ENCODE measurements at places on chromosomes 5 and 9.

DNA sequence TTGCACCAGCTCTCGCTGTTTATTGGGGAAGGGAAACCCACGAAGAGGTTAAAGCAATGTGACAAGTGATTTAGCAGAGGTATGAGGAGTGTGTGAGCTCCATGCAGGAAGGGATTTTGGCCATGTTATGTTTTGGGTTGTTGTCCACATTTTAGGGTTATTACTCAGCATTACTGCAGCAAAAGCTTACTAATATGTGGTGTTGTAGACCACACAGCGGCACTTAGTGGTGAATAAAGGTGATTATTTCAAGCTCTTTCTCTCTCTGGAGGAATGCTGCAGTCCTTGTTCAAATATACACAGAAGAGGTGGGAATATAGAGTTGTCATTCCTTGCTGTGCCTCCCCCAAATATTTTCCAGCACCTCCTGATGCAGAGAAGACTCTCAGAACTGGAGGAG, 29.7 kb upstream of the AKNA start:
- no peak for DNase-seq

DNA sequence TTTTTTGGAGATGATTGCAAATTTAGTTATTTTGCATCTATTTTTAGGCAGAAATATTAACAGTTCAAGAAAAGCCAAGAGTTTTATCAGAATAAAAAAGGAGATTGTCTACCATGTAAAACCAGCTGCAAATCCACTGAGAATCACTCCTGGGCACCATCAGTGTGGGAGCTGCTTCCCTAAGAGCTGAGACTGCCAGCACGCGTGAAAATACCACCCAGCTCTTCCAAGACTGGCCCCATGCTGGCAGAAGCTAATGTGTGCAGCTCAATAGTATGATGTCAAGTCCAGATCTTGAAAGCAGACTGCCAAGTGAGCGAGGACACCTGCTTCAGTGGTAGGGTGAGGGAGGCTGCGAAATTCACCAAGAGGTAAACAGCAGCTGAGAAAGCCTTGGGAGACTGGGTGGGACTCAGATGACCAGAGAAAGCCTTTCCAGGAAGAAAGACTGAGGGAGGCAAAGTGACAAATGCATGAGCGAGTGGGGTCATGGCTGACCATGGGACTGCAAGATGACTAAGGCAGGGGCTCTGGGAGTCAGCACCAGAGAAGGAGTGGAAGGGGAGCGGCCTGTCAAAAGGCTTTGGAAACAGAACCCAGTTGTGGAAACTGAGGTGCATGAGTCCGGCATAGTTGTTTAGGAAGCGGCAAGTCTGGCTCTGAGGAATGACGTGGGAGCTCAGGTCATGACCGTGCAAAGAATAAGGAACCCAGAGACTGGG, 200.9 kb downstream of the GADD45G start:
- no peak for DNase-seq

- no peak for DNase-seq
Measured at GRCh38 chr9:82129708-82130107, 141.1 kb downstream of the SPATA31D1 start.

- no peak for DNase-seq
Measured at GRCh38 chr5:143713047-143714003, 98.6 kb upstream of the HMHB1 start.

GRCh38 chr5:132747616-132748440, 602 bp downstream of the CCNI2 start:
- DNase-seq, result no peak

DNA sequence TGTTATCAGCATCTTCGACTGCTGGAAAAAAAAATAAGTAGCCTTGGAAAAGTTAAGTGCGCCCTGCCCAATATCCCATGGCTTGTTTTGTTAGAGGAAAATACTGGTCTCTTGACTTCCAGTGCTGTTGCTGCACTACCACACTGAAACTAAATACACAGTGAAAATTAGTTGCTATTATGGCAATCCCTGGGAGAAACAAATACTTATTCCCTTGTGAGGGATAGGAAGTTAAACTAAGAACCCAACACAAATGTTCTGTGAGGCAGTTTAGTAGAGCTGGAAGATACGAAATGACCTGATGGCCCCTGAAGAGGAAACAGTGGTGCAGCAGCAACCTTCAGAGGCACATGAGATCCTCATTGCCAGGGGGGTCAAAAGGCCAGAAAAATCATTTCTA, 164.0 kb downstream of the ARL15 start:
- no peak for DNase-seq

GRCh38 chr9:103819936-103820335, 274.2 kb upstream of the SMC2 start:
- DNase-seq, result no peak

GRCh38 chr9:137221506-137222111, 431 bp downstream of the RNF208 start:
- no peak for DNase-seq

- DNase-seq, result no peak
Measured at GRCh38 chr5:157594675-157595459, 19.3 kb upstream of the ADAM19 start.

DNA sequence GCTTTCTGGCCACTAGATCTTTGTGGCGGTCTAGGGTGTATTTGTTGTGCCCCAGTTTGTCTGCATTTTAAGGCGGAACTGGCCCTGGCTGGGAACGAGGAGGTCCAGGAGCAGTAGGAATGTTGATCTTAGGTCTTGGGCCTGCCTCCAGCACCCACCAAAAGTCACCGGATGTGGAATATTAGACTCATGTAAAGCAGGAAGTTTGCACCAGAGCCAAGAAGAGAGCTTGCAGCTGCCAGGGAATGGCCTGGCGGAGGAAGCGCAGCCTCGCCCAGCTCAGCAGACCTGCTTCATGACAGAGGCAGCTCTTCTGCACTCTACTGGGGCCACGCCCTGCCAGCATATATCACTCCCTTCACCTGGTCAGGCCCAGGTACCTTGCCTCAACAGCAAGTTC, 3.3 kb downstream of the GPX3 start:
- no peak for DNase-seq

DNA sequence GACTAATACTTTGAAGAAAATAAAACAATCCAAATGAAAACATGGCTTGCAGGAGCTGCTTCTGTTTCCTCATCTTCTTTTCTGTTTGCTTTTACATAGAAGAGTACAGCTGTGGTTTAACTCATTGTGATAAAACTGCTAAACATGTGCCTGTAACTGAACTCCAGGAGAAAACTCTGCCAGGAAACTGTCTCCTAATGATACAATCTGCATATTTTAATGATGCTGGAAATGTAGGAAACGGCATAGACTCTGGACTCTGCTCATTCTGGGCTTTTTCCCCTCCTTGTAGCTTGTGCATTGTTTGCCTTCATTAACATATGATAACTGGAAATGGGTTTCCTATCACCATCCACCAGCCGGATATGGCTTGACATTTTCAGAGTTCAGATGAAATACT, 813.3 kb upstream of the WWC1 start:
- no peak for DNase-seq

DNA sequence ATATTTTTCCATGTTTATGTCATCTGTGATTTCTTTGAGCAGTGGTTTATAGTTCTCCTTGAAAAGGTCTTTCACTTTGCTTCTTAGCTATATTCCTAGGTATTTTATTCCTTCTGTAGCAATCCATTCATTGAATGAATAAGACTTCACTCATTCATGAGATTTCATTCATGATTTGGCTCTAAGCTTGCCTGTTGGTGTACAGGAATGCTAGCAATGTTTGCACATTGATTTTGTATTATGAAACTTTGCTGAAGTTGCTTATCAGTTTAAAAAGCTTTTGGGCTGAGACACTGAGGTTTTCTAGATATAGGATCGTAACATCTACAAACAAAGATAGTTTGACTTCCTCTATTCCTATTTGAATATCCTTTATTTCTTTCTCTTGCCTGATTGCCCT, 15.9 kb downstream of the RLN2 start:
- DNase-seq, result no peak

Data from esophagus squamous epithelium (tissue), 5 donors.